T-cell (primary cell): ENCODE measurements at places on chromosomes 13 and 19.

DNA sequence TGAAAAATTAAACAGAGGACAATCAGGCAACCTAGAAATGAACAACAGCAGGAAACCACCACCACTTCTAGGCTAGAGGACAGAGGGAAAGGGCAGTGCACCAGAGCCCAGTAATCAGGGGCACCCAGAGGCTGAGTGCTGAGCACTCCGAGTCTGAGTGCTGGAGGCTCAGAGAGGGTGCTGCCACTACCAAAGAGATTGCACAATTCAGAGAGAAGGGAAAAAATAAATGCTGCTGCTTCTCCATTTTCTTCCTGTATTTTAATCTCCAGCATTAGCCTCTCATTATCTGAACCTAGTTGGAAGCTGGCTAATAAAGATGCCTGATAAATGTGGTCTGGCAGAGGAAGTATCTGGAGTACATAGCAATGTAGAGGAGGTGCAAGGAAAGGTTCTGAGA, 11.8 kb upstream of the ZNF175 start:
- no peak for DNase-seq

GRCh38 chr13:44151474-44151873, 222.2 kb upstream of the SERP2 start:
- DNase-seq = no peak

DNA sequence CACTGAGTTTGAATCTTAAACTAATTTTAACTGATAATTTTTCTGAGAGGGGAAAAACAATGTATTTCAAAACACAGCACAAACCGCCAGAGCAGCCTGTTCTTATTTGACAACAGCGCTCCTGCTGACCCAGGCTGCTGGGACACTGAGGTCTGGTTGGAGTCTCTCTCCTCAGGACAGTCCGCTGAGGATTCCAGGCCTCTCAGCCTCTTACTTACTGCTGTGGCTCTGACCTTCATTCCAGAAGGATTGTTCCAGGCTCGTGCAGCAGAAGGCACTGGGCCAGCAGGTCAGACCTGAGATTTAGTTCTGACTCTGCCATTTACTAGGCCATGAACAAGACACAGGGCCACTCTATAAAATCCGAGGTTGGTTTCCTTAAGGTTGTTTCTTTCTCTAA, 393.6 kb downstream of the TDRD3 start:
- no peak for DNase-seq

GRCh38 chr13:34107806-34108205, 289.9 kb downstream of the RFC3 start:
- DNase-seq = no peak

GRCh38 chr13:71240911-71241310, 626.1 kb downstream of the DACH1 start:
- DNase-seq = no peak

DNA sequence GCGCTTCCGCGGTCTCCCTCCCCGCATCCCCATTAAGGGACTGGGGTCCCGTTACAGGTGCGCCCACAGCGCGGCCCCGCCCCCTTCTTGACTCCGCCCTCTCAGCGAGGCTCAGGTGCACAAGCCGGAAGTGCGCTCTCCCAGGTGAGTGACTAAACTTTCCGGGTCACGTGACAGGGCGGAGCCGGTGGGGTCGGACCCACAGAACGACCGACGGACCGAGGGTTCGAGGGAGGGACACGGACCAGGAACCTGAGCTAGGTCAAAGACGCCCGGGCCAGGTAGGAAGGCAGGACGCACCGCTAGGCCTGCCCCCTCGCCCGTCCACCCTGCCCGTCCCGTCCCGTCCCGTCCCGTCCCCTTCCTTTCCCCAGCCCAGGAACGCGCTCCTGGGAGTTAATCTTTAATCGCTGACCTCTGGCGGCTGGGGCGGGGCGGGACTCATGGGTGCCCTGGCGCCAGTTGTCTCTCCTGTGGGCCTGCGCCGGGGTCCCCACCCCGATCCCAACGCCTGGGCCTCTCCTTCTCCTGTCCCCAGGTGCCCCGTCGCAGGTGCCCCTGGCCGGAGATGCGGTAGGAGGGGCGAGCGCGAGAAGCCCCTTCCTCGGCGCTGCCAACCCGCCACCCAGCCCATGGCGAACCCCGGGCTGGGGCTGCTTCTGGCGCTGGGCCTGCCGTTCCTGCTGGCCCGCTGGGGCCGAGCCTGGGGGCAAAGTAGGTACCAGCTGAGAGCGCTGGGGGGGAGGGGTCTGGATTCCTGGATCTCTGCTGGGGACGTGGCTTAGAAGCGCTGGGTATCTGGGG, at the start of gene CRB3:
CRB3 (plus strand) TSS at position 202 of the 804 bp plus-strand sequence; CDS start at position 633, 431 bp downstream.
- DNase-seq = peak; percentile 60

DNA sequence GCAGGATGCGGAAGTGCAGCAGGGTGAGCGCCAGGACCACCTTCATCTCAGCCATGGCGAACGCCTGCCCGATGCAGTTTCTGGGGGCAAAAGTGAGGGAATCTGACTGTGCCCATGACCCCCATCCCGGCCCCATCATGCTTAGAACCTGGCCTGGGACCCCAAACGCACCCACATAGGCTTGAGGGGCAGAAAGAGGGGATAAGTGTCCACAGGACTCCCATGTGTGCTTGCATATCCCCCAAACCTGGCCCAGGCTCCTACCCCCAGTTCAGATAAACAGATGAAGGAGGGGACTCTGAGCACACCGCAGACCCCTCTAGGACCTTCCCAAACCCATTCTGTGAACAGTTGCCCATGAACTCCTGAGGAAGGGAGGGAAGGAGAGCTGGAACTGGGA, 16.0 kb upstream of the CYP4F2 start:
- no peak for DNase-seq

DNA sequence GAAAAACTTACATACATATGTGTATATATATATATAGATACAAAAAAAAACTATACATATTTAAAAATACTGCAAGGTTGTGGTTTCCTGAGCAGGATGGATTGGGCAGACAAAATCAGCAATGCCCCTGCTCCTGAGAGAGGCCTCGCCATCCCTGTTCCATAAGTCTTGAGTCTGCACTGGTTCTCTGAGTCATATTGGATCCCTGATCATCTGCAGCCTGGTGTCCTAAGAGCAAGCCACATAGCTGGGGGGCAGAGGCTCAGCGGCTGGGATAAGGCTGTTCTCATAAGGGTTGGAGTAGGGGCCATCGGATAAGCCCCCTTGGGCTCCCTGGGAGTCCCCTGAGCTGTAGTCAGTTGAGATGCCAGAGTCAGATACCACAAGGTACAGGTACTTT, 3.3 kb downstream of the SWSAP1 start:
- no peak for DNase-seq

- no peak for DNase-seq
Observed at GRCh38 chr19:38647966-38648768, 718 bp downstream of the ACTN4 start.

- DNase-seq = no peak
Observed at GRCh38 chr13:112078879-112079531, 12.1 kb downstream of the SOX1 start.
